LoVo (cell line): ENCODE measurements at places on chromosomes 6 and 20.

- DNase-seq: no peak
Observed at GRCh38 chr6:164792666-164793065, 516.7 kb downstream of the C6orf118 start.

DNA sequence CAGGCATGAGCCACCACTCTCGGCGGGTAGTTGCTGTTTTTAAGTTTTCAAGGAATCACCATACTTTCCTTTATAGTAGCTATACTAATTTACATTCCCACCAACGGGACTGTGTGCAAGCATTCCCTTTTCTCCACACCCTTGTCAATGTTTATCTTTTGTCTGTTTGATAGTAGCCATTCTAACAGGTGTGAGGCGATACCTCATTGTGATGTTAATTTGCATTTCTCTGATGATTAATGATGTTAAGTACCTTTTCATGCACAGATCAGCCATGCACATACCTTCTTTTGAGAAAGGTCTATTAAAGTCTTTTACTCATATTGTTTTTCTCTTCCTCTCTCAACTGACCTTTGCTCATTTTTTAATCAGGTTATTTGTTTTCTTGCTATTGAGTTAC lies 43.0 kb upstream of the CCND3 start:
- DNase-seq: no peak

DNA sequence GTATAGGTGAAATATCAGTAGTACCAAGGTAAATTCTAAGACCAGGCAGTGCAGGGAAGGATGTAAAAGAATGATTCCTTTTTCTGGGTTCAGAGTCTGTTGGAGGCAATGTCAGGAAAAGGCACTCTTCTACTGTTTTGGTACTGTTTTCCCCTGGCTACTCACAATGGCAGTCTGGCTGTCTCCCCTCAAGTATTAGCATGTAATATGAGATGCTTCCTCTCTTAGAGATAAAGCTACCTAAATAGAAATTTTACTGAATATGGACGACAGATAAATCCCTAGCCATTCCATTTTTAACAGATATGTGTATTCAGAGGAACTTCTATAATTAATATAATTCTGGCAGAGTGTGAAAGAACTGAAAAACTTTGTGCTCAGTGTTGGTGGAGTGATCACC lies 3.5 kb downstream of the RNF8 start:
- DNase-seq: no peak

DNA sequence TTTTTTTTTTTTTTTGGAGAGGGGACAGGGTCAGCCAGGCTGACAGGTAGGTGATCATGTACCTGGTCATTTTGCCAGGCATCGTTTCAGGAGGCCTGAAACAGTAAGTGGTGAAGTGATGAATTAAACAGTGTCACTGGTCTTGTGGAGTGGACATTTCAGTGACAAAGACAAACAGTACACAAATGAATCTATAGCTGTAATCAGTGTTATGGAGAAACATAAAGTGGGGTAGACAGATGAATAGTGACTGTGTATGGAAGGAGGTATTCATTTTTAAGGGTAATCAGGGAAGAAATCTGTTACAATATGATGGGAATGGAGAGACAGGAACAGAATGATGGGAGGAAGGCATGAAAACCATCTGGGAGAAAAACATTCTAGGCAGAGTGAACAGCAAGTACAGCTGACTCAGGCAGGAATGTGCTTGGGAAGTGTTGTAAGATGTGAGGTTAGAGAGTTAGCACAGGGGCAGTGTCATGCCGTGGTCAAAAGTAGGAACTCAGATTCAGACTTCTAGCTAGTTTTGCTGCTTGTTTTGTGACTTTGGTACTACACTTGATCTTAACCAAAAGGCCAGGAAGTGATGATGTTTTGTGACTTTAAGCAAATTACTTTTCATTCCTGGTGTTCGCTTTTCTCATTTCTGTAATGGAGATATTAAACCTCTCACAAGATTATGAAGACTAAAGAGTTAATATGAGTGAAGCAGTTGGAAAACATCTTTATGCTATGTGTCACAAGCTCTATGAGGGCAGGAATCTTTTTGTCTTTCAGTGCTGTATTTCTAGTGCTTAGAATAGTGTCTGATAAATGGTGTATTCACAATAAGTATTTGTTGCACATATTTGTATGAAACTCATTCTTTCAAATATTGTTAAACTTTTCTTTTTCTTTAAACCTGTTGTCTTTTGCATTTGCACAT lies 43.4 kb downstream of the QKI start:
- peak; percentile 17 for DNase-seq

- DNase-seq: peak; percentile 27
Observed at GRCh38 chr20:48523191-48523995, 304.4 kb downstream of the PREX1 start.

- peak; percentile 63 for DNase-seq
Observed at GRCh38 chr6:150695652-150696051, 96.0 kb downstream of the PLEKHG1 start.

GRCh38 chr20:36543184-36544133 lies 2.1 kb downstream of the MYL9 start:
- DNase-seq: no peak

- peak; percentile 7 for DNase-seq
Observed at GRCh38 chr20:62925420-62926228, 681 bp downstream of the DIDO1 start.

- DNase-seq: no peak
Observed at GRCh38 chr20:36604952-36605398, 604 bp upstream of the RAB5IF start.

- no peak for DNase-seq
Observed at GRCh38 chr6:159110748-159111147, 58.5 kb upstream of the FNDC1 start.

- no peak for DNase-seq
Observed at GRCh38 chr6:155461556-155461955, 5.9 kb upstream of the NOX3 start.

- DNase-seq: no peak
Observed at GRCh38 chr6:56796196-56796532, 153.5 kb upstream of the DST start.

DNA sequence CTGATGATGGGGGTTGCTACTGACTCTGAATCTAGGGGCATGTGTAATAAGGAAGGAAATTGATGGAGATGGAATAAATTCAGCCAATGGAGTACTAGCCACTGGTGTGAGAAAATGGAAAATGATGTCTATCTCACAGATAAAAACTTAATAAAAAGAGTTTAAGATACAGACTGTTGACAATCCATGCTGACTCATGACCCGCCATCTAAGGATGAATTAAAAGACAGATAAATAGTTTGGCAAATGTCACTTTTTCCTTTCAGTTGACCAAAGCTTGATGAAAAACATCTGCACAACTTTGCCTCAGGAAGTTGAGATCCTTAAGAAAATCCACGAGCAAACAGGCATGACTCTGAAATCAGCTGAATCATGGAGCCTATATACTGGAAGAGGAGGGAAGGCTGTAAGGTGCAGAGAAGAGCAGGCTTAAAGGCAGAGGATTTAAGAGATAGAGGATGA lies 82.6 kb upstream of the BMP5 start:
- DNase-seq: no peak

DNA sequence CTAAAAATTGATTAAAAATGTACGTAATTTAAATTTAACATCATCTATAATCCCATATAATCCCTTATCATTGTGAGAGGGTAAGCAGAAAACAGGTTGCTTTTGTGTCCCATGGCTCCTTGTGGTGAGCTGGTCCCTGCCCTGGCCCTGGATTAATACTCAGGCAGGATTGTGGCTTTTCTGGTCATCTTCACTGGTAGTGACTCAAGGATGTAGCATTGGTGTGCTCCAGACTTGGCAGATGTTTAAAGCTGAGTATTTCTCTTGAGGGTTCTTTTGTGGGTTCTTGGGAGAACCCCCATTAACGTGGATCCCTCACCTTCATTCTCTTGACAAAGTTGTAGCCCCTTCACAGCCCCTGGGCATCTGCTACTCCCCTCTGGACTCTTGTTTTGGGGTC lies 39.3 kb downstream of the SNRNP48 start:
- DNase-seq: no peak

DNA sequence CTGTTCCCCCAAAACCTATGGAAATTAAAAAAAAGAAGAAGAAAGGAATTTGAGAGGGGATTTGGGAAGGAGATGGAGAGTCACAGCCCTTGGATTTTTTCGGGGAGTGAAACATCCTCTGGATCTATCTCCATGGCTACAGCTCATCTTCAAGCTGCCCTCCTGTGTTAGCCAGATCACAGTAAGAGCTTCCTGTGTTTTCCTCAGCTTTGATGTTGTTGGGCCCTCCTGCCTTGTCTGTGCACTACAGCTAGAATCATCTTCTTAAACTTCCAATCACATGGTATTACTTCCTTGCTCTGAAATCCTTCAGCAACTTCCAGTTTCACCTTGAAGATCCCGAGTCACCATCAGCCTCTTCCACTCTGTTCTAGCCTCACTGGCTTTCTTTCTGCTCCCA lies 207.8 kb upstream of the ZFP64 start:
- DNase-seq: no peak

DNA sequence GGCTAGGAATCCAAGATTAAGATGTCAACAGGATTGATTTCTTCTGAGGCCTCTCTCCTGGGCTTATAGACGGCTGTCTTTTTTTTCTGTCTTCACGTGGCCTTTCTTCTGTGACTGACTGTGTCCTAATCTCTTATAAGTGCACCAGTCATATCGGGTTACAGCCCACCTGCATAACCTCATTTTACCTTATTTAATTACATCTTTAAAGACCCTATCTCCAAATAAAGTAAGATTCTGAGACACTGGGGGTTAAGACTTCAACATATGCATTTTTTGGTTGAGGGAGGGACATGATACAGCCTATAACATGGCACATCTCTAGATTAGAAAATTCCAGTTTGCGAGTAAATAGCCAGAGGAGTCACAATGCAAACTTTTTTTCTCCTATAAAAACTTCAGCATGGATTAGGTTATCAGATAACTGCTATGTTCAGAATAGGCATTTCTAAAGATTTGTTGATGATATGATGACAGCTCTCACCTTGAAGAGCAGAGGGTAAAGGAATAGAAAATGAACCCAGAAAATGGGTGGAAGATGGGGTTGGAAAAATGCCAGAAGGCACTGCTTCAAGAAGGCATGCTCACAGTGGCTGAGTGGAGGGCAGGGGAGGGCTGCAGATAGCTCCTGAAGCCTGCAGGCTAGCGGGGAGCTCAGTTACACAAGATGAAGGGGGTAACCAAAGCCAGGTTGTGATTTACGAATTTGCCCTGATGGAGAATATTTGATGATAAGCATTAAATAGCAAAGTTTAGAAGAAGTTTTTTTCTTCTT lies 8.7 kb upstream of the PDE7B start:
- DNase-seq: no peak

GRCh38 chr6:156336089-156336488 lies 441.1 kb upstream of the ARID1B start:
- DNase-seq: no peak

- DNase-seq: no peak
Observed at GRCh38 chr20:61933951-61934715, 131.5 kb downstream of the TAF4 start.
